ENCODE measurements at places on chromosomes 16 and 17.

GRCh38 chr16:23930791-23931190 lies 95.0 kb downstream of the PRKCB start:
- DNase-seq = no peak

DNA sequence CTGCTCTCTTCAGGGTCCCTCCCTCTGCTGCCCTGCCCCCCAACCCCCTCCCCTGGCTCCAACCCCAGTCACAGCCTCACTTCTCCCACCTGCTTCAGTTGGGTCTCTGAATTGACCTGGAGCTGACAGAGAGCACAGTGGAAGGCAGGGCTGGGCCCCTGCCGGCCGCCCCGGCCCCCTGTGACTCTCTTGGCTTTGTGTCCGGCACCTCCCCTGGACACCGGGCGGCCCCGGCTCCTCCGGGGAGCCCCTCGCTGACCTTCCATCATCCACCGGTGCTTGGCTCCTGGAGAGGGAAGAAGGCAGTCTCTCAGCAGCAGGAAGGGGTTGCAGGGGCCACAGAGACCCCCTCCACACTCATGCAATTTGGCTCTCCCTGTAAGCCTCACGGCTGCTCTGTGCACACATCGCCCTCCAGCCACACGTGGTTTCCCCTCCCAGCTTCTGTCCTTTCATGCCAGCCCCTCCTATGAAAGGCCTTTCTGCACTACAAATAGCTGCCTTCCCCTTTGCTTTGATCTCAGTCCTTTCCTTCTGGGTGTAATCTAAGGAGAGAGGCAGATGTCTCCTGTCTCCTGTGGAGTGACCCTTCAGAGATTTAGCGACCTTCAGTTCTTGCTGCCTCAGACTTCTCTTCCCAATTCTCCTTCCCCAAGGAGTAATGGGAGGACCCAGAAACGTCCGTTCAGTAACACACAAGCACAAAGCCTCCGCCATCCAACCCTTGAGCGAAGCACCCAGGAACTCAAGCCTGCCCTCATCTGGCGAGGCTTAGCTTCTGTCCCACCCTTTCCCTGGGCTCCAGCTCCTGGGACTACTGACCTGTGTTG lies 8.3 kb downstream of the NKIRAS2 start:
- DNase-seq = no peak

DNA sequence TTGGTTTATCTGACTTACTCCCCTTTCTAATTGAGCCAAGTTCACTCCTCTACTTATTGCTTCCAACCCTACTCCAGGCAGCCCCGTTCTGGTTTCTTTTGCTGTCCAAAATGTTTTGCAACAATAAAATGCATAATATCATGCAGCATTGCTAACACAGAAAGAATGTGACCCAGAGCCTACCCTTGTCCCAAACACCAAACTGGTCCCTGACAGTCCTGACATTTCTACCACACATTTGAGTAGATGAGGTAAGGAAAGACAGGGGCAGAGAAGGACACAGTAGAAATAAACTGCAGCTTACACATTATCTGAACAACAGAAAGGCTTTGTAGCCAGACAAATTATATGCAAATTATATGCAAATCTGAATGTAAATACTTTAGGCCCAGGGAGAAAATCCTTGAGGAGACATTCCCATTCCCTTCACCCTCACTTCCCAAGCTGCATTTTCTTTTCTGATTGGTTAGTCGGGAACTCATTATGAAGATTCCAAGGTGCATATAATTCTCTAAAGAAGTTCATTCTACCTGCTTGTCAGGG lies 31.6 kb downstream of the SOX9 start:
- DNase-seq = no peak

DNA sequence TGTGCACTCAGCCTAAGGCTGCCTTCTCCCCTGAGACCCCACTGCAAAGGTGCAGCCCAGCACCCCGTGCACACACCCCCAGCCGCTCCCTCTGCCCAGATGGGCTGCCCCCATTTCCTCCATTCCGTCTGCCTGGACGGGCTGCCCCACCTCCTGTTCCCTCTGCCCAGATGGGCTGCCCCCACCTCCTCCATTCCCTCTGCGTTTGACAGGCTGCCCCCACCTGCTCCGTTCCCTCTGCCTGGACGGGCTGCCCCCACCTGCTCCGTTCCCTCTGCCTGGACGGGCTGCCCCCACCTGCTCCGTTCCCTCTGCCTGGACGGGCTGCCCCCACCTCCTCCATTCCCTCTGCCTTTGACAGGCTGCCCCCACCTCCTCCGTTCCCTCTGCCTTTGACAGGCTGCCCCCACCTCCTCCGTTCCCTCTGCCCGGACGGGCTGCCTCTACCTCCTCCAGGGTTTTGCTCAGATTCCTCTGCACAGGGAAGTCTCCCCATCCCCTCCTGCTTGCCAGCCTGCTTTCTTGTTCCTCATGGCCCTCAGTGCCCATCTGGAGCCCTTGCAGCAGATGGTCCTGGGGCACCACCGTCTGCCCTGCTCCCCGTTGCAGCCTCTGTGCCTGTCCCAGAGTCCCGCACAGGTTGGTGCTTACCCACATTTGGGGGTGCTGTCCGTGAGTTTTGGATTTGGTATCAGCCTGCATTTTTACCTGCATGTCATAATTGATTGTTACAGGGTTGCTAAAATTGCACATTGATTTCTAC lies 23.4 kb upstream of the IL17C start:
- DNase-seq = no peak

DNA sequence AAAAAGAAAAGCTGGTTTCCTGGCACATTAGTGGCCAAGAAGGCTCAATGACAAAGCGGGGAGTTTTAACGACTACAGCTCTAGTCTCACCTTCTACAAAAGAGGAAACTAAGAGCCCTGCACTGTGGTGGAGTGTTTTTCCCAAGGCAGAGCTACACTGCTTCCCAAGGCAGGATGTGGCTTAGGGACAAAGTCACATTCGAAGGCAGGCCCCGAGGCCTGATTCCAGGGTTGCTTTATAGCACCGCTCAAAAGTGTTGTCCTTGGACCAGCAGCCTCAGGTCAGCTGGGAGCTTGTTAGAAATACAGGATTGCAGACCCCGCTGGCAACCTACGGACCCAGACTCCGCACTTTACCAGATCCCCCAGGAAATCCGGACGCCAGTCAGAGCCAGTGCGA lies 23.8 kb downstream of the TMEM92 start:
- no peak for DNase-seq

DNA sequence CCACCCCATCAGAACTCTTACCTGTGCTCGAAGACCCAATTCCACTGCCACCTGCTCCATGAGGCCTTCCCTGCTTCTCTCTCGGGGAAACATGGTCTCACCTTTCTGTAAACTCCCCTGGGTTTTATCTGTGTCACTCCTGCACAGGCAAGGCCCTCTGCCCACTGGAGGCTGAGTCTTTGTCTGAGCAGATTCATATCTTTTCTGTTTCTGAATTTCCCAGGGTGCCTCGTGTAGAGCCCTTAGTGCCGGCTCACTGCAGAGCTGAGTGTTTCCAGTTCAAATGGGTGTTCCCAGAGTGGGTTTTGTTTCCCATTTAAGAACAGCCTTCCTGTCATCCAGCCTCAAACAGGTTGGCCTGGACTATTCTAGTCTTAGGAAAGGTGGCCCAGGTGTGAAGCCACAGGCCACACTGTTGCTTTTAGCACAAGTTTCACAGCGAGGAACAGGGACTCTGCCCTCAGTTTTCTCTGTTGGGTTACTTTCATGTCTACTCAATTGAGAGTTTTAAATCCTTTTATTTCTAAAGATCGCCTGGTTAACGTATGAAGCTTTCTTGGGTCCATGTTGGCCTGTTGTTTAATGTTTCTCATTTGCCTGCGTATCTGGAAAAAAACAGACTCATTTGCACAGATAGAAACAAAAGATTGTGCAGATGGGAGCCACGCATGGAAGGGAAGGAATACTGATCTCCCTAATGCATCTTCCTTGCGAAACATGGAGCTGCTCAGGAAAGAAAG lies 228.7 kb downstream of the MSI2 start:
- DNase-seq = no peak

DNA sequence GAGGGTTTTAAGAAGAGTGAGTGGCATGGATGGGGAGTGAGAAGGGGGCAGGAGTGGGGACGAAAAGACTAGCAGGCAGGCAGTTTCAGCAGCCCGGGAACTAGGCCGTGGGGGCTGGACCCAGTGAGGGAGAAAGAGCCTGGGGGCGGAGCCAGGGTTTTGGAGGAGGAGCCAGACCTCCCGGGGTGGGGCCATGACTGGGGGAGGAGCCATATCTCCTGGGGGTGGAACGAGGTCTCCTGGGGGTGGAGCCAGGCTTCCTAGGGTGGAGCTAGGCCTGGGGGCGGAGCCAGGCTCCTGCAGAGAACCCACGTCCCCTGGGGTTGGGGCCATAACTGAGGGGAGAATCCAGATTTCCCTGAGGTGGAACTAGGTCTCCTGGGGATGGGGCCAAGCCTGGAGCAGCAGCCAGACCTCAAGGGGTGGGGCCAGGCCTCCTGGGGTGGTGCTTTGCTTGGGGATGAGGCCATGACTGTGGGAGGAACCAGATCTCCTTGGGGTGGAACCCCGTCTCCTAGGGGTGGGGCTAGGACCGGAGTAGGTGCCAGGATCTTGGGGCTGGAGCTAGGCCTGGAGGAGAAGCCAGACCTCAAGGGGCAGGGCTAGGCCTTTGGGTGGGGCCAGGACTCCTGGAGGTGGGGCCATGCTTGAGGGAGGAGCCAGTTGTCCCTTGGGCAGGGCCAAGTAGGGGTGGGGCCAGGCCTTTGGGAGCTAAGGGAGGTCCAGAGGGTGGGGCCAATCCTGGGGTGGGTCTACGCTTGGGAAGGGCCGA lies 41.7 kb upstream of the JPH3 start:
- DNase-seq = no peak

- DNase-seq = no peak
Observed at GRCh38 chr17:15181333-15181732, 83.8 kb downstream of the PMP22 start.

- DNase-seq = no peak
Observed at GRCh38 chr17:65088621-65089360, 32.3 kb upstream of the GNA13 start.

GRCh38 chr17:1649844-1650501 lies at the start of gene RILP:
Gene RILP, minus strand, starts transcription at chr17:1649866. Its CDS starts 62 bp downstream, at chr17:1649804.
- DNase-seq = no peak

- DNase-seq = no peak
Observed at GRCh38 chr16:50440991-50441390, 72.2 kb upstream of the BRD7 start.

GRCh38 chr16:20064931-20065330 lies 8.8 kb downstream of the GPR139 start:
- DNase-seq = no peak

GRCh38 chr17:80312621-80313135 lies 52.0 kb downstream of the RNF213 start:
- no peak for DNase-seq

DNA sequence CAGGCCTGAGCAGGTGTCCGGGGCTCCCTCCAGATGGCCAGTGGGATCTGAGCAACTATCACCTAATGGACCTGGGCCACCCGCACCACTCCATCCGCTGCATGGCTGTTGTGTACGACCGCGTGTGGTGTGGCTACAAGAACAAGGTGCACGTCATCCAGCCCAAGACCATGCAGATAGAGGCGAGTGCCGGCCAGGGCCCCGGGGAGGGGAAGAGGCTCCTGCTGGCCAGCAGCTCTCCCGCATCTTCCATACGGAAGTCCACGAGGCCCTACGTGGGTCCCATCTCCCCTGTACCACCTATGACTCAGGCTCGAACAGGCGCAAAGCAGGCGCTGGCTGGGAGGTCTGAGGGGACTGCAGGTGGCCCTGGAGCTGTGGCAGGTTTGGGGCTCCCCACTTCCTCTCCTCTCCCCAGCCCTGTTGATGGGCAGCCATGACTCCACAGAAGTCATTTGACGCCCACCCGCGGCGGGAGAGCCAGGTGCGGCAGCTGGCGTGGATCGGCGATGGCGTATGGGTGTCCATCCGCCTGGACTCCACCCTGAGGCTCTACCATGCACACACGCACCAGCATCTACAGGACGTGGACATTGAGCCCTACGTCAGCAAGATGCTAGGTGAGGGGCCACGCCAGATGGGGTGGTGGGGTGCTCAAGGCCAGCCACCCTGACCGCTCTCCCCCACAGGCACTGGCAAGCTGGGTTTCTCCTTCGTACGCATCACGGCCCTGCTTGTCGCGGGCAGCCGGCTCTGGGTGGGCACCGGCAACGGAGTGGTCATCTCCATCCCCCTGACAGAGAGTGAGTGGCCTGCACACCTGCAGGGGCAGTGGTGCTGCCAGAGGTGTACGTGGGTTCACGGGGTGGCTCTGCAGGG lies 4.0 kb downstream of the NME3 start:
- DNase-seq = no peak

DNA sequence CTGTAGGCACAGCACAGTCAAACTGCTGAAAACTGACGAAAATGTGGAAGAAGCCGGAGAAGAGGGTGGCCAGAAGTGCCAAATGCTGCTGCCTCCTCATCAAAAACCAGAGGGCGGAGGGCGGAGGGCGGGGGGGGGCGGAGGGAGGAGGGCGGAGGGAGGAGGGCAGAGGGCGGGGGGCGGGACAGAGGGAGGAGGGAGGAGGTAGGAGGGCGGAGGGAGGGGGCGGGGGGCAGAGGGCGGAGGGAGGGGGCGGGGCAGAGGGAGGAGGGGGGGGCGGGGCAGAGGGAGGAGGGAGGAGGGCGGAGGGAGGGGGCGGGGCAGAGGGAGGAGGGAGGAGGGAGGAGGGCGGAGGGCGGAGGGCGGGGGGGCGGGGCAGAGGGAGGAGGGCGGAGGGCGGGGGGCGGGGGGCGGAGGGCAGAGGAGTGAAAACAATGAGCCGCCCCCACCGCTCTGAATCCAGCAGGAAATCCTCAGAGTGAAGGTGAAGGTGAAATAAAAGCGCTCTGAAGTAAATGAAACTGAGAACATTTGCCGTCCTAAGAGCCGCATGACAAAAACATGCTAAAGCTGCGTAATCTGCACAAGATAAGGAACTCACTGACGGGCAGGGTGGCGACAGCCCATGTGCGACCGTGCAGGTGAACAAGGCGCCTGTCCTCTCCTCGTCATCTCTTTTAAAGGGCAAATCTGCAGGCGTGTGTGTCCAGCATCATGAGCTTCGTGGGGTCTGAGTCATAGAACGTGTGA lies 22.6 kb upstream of the CBFA2T3 start:
- no peak for DNase-seq

- no peak for DNase-seq
Observed at GRCh38 chr17:6755281-6755680, 565 bp upstream of the XAF1 start.

GRCh38 chr17:55437159-55437605 lies 15.5 kb upstream of the MMD start:
- DNase-seq = no peak

GRCh38 chr17:69188064-69188463 lies 40.6 kb downstream of the ABCA10 start:
- no peak for DNase-seq

DNA sequence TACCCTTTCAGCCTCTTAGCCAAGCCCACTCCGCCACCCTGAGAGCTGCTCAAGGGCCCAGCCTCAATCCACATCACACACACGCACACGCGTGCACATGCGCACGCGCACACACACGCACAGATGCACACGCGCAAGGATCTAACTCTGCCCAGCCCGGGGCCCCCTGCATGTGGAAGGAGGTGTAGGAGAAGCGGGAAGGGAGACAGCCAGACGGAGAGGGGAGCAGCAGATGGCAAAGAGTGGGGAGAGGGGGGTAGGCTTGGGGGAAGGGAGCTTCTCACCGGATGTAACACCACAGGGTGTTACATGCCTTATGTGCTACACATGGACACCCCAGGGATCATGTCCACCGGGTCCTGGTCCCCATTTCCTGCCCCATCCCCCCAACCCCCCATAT lies 15.3 kb downstream of the DLG4 start:
- no peak for DNase-seq

GRCh38 chr16:2482708-2483534 lies 8.0 kb downstream of the TBC1D24 start:
- DNase-seq = no peak

- DNase-seq = no peak
Observed at GRCh38 chr16:61148930-61149329, 887.3 kb downstream of the CDH8 start.

GRCh38 chr16:50442221-50442620 lies 73.4 kb upstream of the BRD7 start:
- DNase-seq = no peak

Measured in activated CD8-positive, alpha-beta memory T cell treated with anti-CD3 and anti-CD28 coated beads for 1 hour (primary cell).